B cell (primary cell): ENCODE measurements at places on chromosomes 6 and 20. TPM values are rescaled to one million over a fixed set of nuclear protein-coding genes. Genes with fewer than 3 reads are reported as not detected.
A peak's percentile ranks its signal among the peaks of the same experiment; 100 is the strongest.

GRCh38 chr20:906001-906520 lies 10.1 kb downstream of the ANGPT4 start:
- H3K4me3 ChIP-seq: no peak overlapping the region
- no peak for DNase-seq
- peaks cover 16% of the 10 kb centered on the region for H3K4me1 ChIP-seq
- H3K27me3 ChIP-seq: no peaks in the 10 kb centered on the region
- H3K36me3 ChIP-seq: no peaks in the 10 kb centered on the region
- H3K27ac ChIP-seq: no peak overlapping the region

DNA sequence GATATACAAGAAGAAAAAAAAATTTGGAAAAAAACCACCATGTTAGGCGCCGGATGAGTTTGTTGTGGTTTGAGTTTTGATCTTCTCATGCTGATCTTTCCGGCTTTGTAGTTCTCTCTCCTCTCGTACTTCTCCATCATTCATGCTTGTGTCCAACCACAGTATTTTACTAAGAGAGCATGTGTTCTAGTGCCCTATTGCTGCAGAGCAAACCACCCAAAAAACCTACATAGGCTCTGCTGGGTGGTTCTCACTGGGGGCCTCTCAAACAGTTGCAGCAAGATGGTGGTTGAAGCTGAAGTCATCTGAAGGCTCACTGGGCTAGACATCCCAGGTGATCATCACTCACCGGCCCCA lies 404.2 kb downstream of the PLCB1 start:
- H3K4me3 ChIP-seq: no peak overlapping the region
- H3K4me1 ChIP-seq: peaks cover 18% of the 10 kb centered on the region
- peak; percentile 15 for DNase-seq
- no peaks in the 10 kb centered on the region for H3K27me3 ChIP-seq

GRCh38 chr20:33830371-33830770 lies 19.2 kb downstream of the CHMP4B start:
- peaks cover 29% of the 10 kb centered on the region for H3K36me3 ChIP-seq
- no peaks in the 10 kb centered on the region for H3K27me3 ChIP-seq
- no peak for DNase-seq
- H3K4me3 ChIP-seq: no peak overlapping the region

DNA sequence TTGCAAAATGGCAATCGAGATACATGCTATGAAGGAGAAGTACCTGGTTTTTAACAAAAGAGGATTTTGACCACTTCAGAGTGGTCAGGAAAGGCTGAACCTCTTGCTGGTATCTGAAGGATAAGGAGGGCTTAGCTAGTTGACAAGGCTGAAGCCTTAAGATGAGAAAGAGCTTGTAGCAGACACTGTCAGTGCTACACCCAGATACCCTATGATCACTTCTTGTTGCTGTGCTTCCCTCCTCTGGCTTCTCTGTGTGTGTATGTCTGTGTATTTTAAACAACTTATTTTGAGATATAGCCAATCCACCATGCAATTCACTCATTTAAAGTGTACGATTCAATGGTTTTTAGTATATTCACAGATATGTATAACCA lies 38.9 kb upstream of the TGM2 start:
- no peaks in the 10 kb centered on the region for H3K36me3 ChIP-seq
- no peak for DNase-seq
- peaks cover 7% of the 10 kb centered on the region for H3K27me3 ChIP-seq
- no peaks in the 10 kb centered on the region for H3K4me1 ChIP-seq
- no peak overlapping the region for H3K27ac ChIP-seq

The SLC26A8 gene
- not detected in 2 replicates for total RNA-seq

- no peaks in the 10 kb centered on the region for H3K27me3 ChIP-seq
- peaks cover 23% of the 10 kb centered on the region for H3K4me1 ChIP-seq
- peak overlapping the region; percentile 76 for H3K4me3 ChIP-seq
- peak overlapping the region; percentile 83 for H3K27ac ChIP-seq
- DNase-seq: no peak
Measured at GRCh38 chr6:144216668-144217218, 66.4 kb downstream of the STX11 start.

The TPBG gene
- total RNA-seq: not detected in 2 replicates

DNA sequence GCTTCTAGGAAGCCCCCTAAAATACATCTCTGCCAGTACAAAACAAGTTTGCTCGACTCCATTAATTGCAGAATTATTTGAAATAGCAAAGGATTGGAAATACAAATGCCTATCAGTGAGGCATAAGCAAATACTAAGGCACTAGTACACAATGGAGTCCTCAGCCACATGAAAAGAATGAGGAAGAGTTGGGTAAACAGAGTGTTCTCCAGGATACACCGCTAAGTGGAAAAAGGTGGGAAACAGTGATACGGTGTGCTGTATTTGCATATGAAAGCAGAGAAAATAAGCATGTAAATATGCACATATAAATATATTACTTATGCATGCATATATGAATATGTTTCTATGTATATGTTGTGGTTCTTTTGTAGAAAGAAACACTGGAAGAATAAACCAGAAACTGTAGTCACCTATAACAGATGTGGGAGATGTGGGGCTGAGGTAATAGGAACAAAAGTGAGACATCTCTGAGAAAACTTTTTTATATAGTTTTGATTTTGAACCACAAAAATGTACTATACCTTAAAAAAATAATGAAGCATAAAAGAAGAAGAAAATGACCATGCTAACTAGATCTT lies 143.4 kb upstream of the MYLIP start:
- no peaks in the 10 kb centered on the region for H3K36me3 ChIP-seq
- H3K27ac ChIP-seq: no peak overlapping the region
- no peak for DNase-seq
- H3K4me1 ChIP-seq: no peaks in the 10 kb centered on the region
- no peak overlapping the region for H3K4me3 ChIP-seq

DNA sequence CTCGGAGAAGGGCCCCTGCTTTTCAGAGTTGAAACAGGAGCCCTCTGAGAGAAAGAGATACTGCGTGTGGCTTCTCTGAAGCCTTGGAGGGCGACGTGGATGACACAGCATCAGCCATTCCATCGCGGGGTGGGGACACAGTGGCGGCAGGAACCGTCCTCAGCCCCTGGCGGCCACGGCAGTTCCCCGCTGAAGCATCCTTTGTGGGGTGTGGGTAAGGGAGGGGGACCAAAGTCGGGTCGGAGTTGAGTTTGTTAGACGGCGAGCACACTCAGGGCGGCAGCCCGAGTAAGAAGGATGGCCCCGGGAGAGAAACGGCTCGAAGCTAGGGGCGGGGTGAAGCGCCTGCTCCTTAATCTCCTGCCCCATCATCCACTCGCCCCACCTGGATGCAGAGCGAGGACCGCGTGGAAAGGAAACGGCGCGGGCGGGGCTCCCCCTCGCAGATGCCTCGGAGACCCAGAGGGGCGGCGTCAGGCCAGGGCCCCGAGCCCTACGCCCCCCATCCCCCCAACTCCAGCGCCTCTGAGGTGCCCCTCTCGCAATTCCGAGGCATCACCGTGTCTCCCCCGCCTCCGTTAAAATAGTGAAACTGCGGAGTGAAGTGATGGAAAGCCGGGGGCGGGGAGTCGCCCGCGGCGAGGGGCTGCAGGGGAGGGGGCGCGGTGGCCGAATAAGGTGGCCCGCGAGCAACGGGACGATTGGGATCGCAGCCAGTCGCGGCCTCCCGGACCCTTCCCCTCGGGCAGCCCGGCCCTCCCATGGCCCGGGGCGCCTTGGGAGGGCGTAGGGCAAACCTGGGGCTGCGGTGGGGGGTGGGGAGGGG lies 796 bp upstream of the RREB1 start:
- H3K4me1 ChIP-seq: peaks cover 21% of the 10 kb centered on the region
- H3K36me3 ChIP-seq: no peaks in the 10 kb centered on the region
- peak overlapping the region; percentile 37 for H3K27ac ChIP-seq

- no peak for DNase-seq
- H3K36me3 ChIP-seq: no peaks in the 10 kb centered on the region
- no peaks in the 10 kb centered on the region for H3K4me1 ChIP-seq
- H3K4me3 ChIP-seq: no peak overlapping the region
Measured at GRCh38 chr6:76220805-76221204, 148.3 kb upstream of the IMPG1 start.

DNA sequence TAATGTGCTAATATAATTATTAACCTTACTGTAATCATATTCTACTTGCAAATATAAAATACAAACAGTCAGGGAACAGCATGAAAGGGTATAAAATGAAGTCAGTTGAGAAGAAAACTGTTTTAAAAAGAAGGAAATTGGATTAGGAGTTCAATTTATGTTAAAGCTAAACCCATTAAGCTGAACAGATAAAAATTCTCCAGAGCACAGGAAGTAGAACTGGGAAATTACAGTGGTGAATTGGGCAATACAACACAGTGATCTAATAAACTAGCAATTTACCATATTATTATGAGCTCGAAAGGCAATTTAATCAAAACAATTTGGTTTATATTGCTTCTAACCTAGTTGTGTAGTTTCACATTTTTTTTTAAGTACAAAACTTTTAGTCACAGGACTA lies 407.4 kb upstream of the RGS17 start:
- no peak overlapping the region for H3K27ac ChIP-seq
- H3K36me3 ChIP-seq: no peaks in the 10 kb centered on the region
- no peak overlapping the region for H3K4me3 ChIP-seq
- no peak for DNase-seq

DNA sequence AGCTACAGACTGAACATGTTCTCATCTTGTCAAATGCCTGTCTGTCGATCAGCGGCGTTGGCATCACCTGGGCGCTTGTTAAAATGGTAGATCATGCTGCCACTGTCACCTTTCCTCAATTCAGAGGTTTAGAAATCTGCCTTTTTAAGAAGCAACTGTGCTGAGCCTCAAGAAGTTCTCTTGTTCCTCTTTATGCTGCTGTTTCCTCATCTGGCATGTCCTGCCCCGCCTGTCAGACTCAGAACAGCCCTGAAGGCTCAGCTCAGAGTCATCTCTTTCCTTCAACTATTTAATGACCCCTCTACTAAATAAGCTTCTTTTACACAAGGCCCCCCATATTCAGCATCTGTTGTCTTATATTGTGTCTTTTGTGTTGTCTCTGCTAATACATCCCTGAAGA lies 368.2 kb downstream of the EPM2A start:
- H3K27ac ChIP-seq: no peak overlapping the region
- no peaks in the 10 kb centered on the region for H3K4me1 ChIP-seq
- H3K27me3 ChIP-seq: no peaks in the 10 kb centered on the region
- no peak overlapping the region for H3K4me3 ChIP-seq

- no peak overlapping the region for H3K4me3 ChIP-seq
- no peaks in the 10 kb centered on the region for H3K27me3 ChIP-seq
- peaks cover 3% of the 10 kb centered on the region for H3K4me1 ChIP-seq
Measured at GRCh38 chr20:62280303-62280702, 22.5 kb upstream of the ADRM1 start.

The SUMO4 gene
- total RNA-seq: 9.5 and 11.5 TPM in 2 replicates

GRCh38 chr6:47004463-47004862 lies 37.7 kb downstream of the ADGRF1 start:
- H3K27me3 ChIP-seq: no peaks in the 10 kb centered on the region
- H3K4me1 ChIP-seq: no peaks in the 10 kb centered on the region
- H3K27ac ChIP-seq: no peak overlapping the region
- no peak for DNase-seq
- no peak overlapping the region for H3K4me3 ChIP-seq

The AFG1L gene
- total RNA-seq: 14.2 and 14.4 TPM in 2 replicates

DNA sequence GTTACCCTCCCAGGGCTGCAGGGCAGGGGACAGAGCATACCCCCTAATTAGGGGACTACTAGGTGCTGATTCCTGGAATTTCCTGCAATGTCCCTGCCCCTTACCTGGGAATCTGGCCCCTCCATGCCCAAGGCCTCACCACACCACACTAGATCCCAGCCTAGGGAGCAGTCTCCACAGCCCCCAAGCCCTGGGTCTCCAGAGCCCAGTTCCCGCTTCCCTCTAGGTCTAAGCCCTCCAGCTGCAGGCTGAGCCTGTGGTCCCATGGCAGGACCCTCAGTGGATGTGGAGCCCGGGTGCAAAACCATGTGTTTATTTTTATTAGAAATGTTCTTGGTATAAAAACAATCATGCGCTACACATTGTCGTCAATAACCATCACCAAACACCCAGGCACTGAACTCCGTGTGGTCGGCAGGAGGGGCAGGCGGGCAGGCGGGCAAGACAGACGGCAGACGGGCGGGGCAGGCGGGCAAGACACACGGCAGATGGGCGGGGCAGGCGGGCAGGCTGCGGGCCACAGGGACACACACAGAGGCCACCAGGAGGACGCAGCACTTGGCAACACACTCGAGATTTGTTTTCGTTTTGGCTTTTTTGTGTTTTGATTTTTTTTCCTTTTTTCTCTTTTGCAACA lies 124.2 kb downstream of the GRM4 start:
- no peaks in the 10 kb centered on the region for H3K36me3 ChIP-seq
- H3K4me3 ChIP-seq: no peak overlapping the region
- no peak for DNase-seq
- H3K4me1 ChIP-seq: no peaks in the 10 kb centered on the region

The GTSF1L gene
- 0.84 TPM in 1 of 2 replicates, not detected in the other for total RNA-seq

DNA sequence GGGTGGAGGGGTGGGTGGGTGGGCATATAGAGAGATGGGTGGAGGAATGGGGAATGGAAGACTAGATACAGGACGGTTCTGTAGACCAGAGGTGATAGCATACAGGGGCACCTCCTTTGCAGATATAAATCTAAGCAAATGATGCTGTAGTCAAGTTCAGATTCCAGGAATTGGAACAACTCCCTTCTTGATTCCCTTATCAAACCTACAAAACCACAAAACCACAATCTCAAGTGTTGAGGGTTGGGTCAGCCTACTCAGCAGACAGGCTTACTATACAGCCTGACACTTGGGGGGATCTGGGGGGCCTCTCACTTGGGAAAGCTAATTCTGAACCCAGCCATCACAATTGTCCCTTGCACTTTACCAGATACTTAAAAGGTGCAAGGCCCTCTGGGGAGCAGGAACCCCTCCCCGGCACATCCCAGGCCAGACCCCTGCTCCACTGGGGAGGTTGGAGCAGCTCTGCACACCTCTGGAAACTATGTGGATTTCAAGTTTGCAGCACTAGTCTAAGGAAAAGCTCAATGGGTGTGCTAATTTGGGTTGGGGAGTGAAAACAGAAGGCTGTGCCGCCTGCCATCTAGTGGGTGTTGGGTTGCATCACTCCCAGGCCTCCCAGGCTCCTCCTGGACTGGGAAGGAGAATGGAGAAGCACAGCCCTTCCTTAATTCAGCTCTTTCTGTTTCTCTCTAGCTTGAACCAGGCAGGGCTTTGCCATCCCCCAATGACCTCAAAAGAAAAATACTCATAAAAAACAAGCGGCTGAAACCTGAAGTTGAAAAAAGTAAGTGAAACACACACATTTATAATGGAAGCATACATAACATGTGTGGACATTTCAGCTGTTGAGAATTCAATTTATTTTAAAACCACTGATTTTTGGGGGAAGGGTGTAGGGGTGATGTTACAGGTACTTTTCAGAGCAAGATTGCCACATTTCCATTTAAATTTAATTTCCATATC lies 121.2 kb upstream of the LAMP5 start:
- DNase-seq: no peak
- H3K27me3 ChIP-seq: no peaks in the 10 kb centered on the region
- H3K4me1 ChIP-seq: peaks cover 4% of the 10 kb centered on the region
- H3K36me3 ChIP-seq: no peaks in the 10 kb centered on the region
- no peak overlapping the region for H3K27ac ChIP-seq

The FAM135A gene
- total RNA-seq: 28.9 and 30.6 TPM in 2 replicates

The FERMT1 gene
- not detected in 2 replicates for total RNA-seq

The KCNG1 gene
- total RNA-seq: 16.9 and 20.3 TPM in 2 replicates
